ENCODE measurements at places on chromosomes 1 and 21. TPM values are rescaled to one million over a fixed set of nuclear protein-coding genes. Genes with fewer than 3 reads are reported as not detected.

The WNT2B gene
- total RNA-seq: 0.33 TPM

The SPRR1B gene
- not detected for total RNA-seq

The OR2L3 gene
- total RNA-seq: not detected

The TMPRSS15 gene
- not detected for total RNA-seq

The DUSP10 gene
- total RNA-seq: 2.6 TPM

The KRTAP21-1 gene
- total RNA-seq: not detected

The LPGAT1 gene
- 28.3 TPM for total RNA-seq

The USP21 gene
- total RNA-seq: 23.2 TPM

The GCSAML gene
- total RNA-seq: not detected

The CFHR2 gene
- total RNA-seq: not detected

The TDRD5 gene
- 0.02 TPM for total RNA-seq

The RPL5 gene
- total RNA-seq: 1,153 TPM

The CFHR3 gene
- 0.30 TPM for total RNA-seq

The KRTAP19-3 gene
- total RNA-seq: not detected

The CA6 gene
- total RNA-seq: not detected
